GM12892 (cell line): ENCODE measurements at places on chromosomes 2 and 18.

DNA sequence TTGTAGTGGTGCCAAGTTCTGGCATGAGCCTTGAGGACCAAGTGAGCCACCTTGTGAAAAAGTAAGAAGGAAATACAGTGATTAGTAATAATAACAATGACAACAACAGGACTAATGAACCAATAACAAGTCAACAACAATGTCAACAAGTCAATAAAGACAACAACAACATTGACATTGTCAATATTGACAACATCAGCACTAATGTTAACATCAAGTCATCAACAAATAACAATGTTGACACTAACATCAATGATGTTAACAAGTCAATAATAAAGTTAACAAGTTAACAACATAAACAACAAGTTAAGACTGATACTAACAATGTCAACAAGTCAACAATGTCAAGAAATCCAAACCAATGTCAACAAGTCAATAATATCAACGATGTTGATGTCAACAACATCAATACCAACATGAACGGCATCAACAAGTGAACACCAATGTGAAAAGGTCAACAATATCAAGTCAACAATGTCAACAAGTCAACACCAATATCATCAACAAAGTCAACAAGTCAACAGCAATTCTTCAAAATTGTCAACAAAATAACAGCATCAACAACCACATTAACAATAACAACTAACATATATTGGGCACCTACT is 24.0 kb downstream of the LCT start:
- no peak for DNase-seq

DNA sequence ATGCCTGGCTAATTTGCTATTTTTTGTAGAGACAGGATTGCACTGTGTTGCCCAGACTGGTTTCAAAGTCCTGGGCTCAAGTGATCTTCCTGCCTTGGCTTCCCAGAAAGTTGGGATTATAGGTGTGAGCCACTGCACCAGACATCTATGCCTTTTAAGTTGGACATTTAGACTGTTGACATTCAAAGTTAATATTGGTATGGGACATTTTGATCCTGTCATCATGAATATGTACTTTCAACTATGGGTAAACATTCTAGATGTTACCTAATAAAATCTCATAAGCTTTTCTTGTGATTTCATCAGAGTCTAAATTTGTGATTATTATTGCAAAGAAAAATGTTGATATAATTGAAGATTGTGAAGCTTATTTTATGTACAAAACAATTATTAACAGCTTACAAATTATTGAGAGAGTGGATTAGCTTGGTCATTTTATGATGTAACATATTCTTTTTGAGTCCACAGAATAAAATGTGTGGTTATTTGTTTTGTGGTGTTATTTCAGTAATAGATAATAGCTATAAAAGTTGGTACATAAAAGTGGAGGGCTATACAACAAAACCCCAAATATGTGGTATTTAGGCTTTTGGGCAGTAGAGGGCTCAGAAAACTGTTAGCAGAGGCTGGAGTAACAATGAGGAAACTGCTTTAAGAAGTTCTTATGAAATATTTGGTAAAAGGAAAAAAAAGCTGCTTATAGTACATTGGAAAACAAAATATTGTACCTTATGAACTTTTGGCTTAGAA is 41.4 kb downstream of the STARD6 start:
- no peak for DNase-seq

DNA sequence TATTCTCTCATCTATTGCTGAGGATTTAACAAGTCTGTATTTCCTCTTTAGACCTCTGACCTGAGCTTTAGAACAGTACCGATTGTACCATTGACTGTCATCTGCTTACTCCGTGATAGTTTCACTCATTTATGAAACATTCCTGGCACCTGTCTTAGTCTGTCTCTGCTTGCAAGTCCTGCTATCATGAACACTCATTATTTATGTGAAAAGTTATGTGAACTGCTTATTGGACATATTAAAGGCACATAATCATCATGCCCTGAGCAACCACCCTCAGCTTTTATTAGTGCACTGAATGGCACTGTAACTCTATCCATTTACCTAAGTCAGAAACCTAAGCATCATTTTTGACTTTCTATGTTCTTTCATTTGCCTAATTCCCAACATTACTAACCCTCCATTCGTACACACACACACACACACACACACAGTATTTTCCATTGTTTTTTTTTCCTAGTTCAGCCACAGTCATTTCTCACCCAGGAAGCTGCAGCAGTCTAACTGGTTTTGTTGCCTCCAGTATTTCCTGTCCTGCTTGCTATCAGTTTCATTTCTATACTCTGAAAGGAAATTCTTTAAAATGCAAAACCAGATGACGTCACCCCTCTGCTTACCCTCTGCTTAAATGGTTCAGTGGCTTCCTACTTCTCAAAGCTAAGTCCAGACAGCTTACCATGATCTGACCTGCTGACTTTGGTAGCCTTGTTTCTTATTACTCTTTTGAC is 146.1 kb downstream of the HAUS1 start:
- peak; percentile 45 for DNase-seq

- no peak for DNase-seq
Observed at GRCh38 chr18:32086881-32087280, 4.8 kb upstream of the RNF138 start.

DNA sequence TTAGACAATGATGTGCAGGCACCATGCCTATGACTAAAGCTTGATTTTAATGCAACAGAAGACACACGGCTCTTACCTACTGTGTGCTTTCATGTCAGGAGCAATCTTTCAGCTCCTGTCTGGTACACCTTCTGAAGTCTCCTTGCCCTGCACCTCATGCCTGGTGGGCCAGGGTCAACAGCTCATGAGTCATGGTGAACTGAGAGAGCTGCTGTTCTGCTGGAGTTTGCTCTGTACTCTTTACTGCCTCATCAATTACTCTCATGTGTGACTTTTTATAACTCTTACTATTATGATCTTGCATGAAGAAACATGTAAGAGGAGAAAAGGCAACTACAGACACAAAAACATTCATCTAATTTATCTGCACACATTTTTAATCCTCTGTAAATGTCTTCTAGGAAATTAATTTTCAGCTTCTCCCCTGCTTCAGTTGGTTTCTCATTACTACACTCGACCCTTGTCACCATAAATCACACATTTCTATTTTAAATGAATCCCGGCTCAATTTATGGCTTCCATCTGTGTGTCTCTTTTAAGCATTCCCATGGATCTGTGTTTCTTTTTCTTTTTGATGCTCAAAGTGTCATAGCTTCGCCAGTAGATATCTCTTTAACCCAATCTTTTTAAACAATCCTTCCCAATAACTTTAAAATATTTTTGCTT is 9.7 kb downstream of the SERPINB7 start:
- DNase-seq = no peak

GRCh38 chr2:2743164-2743571 is 412.1 kb upstream of the MYT1L start:
- DNase-seq = no peak

DNA sequence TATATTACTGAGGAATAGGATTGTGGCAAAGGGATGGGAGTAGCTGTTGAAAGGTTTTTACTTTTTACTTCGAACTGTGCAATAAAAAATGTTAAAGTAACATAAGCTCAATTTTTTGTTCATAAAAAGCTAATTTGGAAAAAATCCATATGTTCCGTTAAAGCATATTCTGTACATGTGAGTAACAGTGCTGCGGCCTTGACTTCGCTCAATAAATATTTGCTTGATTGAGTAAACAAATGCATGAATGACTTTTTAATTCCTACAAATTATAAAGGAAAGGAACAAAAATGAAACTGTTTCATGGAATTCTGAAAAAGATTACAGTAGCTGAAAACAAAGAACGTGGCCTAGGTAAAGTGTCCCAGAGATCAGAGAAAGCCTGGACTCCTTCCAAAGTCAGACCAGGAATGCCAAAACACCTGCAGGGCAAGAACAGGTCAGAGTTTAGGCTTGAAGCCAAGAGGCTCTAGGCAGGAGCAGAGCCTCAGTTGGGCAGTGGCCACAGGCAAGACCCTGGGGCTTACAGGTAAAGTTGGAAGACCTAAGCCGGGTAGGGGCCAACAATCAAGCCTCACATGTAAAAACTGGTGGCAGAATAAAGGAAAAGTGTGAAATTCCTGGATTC is 44.3 kb upstream of the FIGN start:
- DNase-seq = no peak

- DNase-seq = no peak
Observed at GRCh38 chr2:181955010-181955409, 30.6 kb upstream of the PPP1R1C start.

GRCh38 chr2:70124983-70125480 is 37.8 kb downstream of the PCBP1 start:
- no peak for DNase-seq

GRCh38 chr18:33123862-33124518 is 316.5 kb downstream of the CCDC178 start:
- DNase-seq = no peak

DNA sequence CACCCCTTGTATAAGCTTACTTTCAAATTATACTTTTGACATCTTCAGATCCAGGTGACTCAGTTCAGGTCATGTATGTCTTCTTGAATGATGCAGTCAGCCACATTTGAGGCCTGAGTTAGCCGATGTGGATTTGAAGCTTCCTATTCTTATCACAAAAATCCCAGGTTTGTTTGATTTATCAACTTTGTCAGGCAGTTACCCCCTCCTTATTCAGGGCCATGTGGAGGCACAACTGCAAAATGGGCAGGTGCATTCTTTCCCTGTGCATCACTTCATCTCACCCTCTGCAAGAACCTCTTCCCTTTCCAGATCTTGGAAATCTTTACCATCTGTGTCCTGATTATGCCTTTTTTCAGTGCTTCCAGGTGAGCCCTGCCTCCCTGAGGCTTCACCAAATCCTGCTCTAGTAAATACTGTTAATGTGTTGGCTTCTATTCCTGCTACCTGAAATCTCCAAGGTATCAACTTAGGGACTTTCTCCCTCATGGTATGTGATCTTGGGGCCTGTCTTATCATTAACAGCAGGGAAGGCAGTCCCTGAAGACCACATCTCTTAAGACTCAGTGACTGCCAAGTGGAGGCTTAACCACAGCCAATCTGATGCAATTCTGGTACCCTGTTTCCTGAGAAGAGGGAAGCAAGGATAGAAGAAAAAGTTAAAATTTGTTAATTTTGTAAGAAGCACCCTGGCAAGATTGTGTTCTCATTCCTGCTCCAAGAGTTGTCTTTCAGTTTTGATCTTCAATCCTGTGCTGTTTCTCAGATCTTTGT is 9.4 kb upstream of the ARHGAP28 start:
- DNase-seq = no peak
